Upper lobe of left lung (tissue), 6 donors: ENCODE measurements at places on chromosomes 4 and X. TPM values are rescaled to one million over a fixed set of nuclear protein-coding genes. Genes with fewer than 3 reads are reported as not detected.

- peak; percentile 88 for DNase-seq
These were observed 34.2 kb downstream of the IDS start for GRCh38 chrX:149470955-149471354.

GPR173 gene
- total RNA-seq = 0.86 TPM

- no peak for DNase-seq
These were observed 147.8 kb upstream of the KLF3 start for GRCh38 chr4:38516190-38516589.

PTCHD1 gene
- total RNA-seq = 1.9 TPM

PABPC1L2A gene
- not detected for total RNA-seq

GRIA2 gene
- not detected for total RNA-seq

GRCh38 chr4:145554691-145555090 lies 64.5 kb upstream of the MMAA start:
- DNase-seq = no peak

DNA sequence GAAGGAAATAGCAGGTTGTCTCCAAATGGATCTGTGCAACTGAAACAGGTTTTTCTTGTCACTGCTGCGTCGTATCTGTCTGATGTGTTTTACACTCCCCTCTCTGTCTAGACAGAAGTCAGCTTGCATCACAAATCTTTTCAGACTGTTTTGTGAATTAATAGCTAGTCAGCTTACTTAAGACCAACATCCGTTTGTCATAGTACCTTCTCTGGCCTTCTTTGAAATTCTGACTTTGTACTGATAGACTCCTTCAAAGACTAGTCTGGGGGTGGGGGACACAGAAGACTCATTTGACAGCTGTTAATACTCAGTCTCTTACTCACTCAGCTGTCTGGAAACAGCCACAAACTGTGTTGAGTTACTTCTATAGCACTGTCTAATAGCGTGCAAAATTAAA lies 197.8 kb downstream of the PALLD start:
- DNase-seq = no peak

RASGEF1B gene
- total RNA-seq = 78.6 TPM

GRCh38 chr4:129966175-129966574 lies 870.2 kb downstream of the C4orf33 start:
- DNase-seq = no peak

DNA sequence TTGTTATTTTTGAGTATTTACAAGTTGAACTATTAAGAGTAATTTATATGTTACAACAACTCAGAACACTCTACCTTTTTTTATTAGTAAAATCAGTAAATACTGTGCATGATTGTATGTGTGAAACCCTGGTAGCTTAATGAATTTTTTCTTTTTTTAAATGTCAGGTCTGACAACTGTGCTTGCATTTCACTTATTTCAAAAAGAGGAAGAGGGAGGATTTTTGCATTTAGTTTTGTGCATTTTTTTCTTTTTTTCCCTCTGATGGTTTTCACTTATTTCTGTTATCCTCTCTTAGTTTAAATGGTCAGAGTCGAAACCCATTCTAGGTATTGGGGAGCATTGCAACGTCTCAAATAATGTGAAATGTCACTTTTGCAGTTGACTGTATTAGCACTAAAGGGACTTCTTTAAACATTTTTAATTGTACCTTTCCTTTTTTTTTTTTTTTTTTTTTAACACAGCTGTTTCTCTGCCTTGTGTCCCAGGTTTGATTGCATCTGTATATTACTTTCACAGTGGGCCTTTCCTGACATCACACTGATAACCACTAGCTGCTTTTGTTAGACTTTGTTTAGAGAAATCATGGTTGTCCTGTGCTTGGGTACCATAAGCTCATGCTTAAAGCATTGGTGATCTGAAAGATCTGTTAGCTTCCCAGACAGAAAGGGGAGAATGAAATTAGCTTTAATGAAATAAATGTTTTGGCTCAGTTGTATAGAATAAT lies 28.5 kb downstream of the MOB1B start:
- DNase-seq = no peak

REPS2 gene
- 26.1 TPM for total RNA-seq

DNA sequence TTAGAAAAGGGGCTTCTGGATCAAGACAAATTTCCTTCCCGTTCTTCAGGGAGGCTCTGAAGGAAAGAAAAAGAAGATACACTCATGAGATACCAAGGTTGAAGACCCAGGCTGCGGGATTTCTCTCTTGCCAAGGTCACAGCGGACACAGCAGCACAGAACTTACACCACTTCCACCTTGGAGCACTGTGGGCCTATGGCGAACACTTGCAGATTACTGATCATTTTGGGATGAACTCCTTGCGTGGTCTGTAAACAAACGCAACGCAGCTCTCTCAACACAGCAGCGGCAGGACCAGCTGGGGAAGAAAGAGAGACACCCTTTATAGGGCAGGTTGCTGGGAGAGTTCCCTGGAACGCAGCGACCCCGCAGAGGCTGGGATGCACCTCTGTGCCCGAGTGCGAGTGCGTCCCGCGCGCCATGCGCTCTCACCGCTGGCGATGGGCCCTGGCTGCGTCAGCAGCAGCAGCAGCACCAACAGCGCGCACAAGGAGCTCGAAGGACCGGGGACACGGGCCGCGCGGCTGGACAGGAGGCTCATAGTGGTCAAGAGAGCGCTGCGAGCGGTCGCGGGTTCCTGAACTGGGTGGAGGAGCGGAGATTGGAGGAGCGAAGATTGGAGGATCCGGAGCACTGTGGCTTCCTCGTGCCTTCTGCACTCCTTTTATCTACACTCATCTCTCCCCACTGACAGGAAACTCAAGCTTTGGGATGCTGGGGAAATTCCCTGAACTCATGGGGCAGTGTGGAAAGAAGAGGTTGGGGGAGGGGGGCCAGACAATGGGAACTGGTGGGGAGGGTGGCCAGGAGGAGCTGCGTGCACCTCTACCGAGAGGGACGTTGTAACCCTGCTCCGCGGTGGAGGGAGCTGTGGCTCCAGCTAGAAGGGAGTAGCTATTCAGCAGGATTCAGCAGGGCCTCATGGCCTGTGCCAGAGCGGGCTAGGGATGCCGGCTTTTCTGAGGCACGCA lies at the start of gene CXCL5:
Gene CXCL5 (minus strand): TSS at position 638 of the 972 bp plus-strand sequence. CDS start 96 bp downstream, at position 542.
- DNase-seq = peak; percentile 89

AIFM1 gene
- 17.2 TPM for total RNA-seq

MAGEA12 gene
- total RNA-seq = not detected

- no peak for DNase-seq
These were observed 312.8 kb downstream of the TENM3 start for GRCh38 chr4:182555997-182556418.

GRCh38 chr4:161702287-161702686 lies 461.5 kb downstream of the FSTL5 start:
- no peak for DNase-seq

- no peak for DNase-seq
These were observed 691 bp downstream of the SCARB2 start for GRCh38 chr4:76212851-76213414.

DNA sequence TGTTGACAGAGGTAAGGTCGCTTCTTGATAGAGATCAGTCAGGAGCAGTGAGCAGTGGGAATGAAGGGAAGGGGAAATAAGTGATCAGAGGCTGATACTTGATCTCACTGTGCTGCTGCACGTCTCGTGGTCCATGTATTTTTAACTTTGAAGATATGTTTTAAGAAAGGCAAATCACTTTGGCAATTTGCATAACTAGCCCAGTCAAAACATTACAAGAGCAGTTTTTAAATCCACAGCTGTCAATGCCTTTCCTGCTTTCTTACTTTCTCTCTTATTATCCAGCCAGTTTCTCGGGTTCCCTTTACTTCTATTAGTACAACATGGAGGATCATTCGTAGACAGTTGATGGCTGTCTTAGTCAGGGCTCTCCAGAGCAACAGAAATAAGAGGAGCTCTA lies 472.8 kb downstream of the TMA16 start:
- no peak for DNase-seq

DNA sequence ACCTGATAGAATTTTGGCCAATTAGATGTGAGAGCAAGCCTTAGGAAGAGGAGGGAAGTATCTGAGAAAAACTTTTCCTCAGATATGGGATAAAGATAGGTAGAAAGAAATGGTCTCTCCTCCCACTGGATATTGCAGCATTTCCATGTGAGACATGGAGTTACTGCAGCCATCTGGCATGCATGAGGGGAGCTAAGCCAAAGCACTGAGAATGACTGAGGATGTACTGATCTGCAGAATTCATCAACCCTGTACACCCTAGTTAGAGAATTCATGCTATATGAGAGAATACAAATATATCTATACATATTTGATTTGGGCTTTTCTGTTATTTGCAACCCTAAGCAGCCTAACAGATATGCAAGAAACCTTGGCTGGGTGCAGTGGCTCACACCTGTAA lies 52.5 kb upstream of the RPL34 start:
- no peak for DNase-seq

DNA sequence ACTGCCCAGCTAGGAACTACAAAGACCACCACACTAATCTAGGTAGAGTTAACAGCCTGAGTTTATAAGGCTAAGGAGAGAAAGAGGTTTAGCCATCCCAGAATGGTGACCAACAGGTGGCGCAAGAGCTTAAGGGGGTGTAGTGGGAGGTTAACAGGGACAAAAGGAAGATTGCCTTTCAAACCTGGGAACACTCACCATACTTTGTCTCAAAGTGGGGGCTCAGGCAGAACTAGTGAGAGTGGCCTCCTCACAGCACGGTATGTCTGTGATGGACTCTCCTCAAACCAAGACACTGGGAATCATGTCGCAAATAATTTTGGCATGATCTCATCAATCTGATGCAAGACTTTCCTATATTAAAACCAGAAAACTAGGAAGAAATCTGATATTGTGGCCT lies 23.4 kb downstream of the CCNI start:
- no peak for DNase-seq

DNA sequence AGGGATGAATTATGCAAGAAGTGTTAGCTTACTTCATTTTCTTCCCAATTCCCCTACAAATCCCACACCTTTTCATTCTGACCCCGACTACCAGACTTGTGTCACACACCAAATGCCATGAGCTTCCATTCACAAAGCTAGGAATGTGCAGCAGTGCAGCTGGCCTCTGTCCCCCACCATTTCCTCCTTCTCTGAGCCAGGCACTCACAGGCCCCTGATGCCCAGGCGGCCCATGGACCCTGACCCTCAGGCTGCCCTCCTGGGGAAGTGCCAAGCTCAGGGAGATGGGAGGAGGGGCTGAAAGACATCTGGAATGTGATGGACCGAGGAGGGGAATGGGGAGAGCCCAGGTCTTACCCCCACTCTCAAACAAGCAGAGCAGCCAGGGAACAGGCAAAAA lies 67.0 kb upstream of the BCOR start:
- DNase-seq = no peak

KIAA0232 gene
- 22.7 TPM for total RNA-seq

DNA sequence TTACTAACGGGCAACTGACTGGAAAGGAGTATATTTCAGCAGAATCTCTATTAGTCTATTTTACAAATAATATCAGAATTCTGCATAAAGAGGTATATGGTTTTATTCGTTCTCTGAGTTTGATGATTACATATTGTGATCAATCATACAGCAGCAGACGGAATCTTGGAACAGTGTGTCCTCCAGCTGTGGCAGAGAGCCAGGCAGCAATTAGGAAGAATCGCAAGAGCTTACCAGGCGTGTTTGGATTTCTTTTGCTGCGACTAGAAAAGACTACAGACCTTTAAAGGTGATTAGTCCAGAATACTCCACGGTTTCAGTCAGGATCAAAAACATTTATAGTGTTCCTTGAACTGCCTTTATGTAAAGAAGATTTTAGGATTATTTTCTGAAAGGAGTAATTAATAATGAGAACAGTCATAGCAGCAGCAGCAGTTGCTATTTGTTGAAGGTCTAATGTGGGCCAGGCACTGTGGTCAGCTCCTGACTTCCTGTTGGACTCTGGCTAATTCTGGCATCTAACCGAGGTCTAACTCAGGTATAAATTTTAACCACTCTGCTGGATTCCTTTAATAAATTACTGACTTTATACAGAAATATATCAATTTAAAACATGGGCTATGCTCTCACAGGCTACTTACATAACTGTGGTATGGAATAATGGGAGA lies 225.3 kb upstream of the CXorf66 start:
- DNase-seq = no peak

DNA sequence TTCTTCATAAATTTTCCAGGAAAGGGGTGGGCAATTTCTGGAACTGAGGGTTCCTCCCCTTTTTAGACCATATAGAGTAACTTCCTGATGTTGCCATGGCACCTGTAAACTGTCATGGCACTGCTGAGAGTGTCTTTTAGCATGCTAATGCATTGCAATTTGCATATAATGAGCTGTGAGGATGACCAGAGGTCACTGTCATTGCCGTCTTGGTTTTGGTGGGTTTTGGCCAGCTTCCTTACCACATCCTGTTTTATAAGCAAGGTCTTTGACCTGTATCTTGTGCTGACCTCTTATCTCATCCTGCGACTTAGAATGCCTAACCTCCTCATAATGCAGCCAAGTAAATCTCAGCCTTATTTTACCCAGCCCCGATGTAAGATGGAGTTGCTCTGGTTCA lies 577.8 kb downstream of the NLGN4X start:
- DNase-seq = no peak

DNA sequence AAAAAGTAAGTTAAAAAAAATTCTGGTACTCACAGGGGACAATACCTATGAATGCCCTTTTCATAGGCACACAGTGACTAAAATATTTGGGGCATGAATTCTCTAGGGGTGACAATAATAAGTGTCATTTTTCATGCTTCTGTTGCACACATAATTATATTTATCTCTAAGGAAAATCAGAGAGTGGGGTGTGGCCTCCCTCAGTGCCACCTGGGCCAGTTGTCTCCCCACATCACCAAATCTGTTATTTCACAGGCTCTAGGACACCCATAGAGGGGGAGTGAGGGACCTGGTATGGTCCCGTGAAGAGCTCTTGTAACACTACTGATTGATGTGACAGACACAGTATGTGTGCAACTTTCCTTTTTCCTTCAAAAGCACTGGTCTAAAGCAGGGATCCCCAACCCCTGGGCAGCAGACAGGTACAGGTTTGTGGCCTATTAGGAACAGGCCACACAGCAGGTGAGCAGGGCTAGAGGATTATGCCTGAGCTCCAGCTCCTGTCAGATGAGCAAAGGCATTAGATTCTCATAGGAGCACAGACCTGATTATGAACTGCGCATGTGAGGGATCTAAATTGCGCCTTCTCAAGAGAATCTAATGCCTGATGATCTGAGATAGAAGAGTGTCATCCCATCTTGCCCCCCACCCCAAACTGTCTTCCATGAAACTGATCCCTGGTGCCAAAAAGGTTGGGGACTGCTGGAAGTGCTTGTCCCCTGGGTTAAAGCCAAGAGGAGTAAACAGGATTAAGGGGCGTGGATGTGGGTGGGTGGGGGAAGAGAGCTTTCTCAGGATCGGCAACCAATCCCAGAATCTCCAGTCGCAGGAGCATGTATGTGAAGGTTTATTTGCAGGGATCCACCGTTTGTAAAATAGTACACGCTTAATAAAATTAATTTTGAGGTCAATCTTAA lies 856 bp downstream of the SLC9B1 start:
- no peak for DNase-seq

CSN1S1 gene
- total RNA-seq = not detected

DNA sequence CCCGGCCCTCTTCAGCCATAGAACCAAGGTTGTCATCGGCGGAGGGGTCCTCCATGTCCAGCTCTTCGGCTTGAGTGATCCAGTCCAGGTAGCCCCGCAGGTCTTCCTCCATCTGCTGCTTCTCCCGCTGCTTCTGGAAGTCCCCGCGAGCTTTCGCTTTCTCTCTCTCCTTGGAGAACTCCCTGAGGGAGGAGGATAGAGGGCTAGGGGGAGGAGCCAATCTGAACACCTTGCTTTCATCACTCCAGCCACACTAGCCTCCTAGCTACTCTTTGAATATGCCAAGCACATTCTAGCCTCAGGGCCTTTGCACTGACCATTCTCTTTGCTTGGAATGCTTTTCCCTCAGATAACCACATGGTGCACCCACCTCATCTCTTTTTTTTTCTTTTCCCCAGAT lies 6.2 kb downstream of the CACNA1F start:
- DNase-seq = no peak
